ENCODE measurements at places on chromosomes 1 and 21. TPM values are rescaled to one million over a fixed set of nuclear protein-coding genes. Genes with fewer than 3 reads are reported as not detected.

COA6 gene
- total RNA-seq = 90.3 TPM

MAP10 gene
- total RNA-seq = 1.2 TPM

C1orf232 gene
- not detected for total RNA-seq

C1orf116 gene
- 4.9 TPM for total RNA-seq

SPOCD1 gene
- total RNA-seq = 4.4 TPM

AMY1A gene
- not detected for total RNA-seq

A3GALT2 gene
- total RNA-seq = not detected

NFASC gene
- total RNA-seq = 1.5 TPM

Measured in A549 treated with GW870086 at 1 μM for 4 hours (cell line).